Stimulated activated CD4-positive, alpha-beta T cell treated with anti-CD3 and anti-CD28 coated beads, Interleukin-1b, Interleukin-23, amount 100 ng/mL, for 1 hour (primary cell): ENCODE measurements at places on chromosomes 2 and 18.

GRCh38 chr2:226891780-226892590 lies 56.1 kb downstream of the RHBDD1 start:
- DNase-seq = no peak

GRCh38 chr2:162916286-162916801 lies 77.8 kb upstream of the KCNH7 start:
- no peak for DNase-seq

DNA sequence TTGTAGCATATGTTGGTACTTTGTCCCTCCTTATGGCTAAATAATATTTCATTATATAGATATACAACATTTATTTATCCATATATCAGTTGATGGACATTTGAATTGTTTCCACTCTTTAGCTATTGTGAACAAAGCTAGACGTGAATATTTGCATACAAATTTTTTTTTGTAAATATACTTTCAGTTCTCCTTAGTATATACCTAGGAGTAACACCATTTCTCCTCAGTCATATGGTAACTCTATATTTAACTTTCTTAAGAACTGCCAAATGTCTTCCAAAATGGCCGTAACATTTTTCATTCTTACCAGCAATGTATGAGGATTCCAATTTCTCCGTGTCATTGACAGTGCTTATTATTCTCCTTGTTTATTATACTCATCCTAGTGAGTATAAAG lies 74.5 kb downstream of the TMEM185B start:
- DNase-seq = no peak

- DNase-seq = no peak
Observed at GRCh38 chr18:46867367-46868143, 49.8 kb downstream of the PIAS2 start.

DNA sequence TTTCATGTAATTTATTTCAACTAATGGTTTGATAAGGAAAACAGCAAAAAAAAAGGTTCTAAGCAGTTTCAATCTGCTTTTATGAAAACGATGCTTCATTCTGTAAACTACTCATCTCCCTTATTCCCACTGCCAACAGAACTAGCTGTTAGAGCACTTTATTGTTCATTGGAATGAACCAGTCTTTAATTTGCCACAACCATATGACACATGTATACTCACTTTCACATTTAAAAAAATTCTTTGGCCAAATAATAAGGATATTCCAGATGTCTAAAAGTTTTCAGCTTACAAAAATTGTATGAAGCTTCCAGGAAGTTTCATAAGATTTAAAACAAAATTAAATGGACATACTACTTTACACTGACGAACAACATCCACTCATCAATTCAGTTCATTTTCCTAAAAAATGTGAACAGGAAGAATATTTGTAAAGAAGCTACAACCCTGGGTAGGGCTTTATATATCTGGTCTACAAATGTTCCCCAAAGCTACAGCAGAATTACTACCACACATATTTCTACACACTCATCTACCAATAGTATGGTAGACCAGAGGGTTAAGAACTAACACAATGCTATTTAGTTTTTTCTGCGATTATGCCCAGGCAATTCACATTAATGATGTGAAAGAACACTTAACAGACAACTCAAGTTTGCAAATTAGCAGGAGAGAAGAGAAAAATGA lies 37.7 kb downstream of the ZNF521 start:
- DNase-seq = no peak

DNA sequence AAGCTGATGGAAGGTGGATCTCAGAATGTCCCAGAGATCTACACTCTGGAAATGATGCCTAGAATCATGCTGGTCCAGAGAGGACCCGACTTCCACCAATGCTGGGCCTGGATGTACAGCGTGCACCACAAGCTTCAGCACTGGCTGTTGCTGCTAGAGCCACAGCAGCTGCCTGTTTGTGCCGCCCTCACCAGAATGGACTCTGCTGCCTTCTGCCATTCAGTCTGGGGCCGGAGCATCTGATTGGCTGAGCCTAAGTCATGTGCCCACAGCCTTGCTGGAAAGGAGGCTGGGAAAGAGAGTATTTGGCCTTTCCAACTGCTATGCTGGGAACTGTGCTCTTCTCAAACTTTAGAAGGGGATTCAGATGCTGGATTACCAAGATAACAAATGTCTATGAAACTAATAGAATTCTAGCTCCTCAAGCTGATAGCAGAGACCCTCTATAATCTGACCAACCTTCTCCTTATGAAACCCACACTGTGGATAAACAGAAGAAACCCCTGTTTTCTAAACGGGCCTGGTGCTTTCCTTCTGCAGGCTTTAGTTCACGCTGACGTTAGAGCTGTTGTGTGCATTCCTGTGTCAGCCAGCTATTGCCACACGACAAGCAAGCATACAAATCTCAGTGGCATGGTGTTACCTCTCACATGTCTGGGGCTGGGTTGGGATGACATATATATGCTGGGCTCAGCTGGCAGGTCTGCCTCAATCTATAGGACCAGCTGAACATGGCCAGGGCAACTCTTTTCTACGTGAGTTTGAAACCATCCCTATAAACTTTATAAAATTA lies 4.1 kb upstream of the LOXHD1 start:
- DNase-seq = no peak

- no peak for DNase-seq
Observed at GRCh38 chr2:67510745-67511144, 113.6 kb downstream of the ETAA1 start.

DNA sequence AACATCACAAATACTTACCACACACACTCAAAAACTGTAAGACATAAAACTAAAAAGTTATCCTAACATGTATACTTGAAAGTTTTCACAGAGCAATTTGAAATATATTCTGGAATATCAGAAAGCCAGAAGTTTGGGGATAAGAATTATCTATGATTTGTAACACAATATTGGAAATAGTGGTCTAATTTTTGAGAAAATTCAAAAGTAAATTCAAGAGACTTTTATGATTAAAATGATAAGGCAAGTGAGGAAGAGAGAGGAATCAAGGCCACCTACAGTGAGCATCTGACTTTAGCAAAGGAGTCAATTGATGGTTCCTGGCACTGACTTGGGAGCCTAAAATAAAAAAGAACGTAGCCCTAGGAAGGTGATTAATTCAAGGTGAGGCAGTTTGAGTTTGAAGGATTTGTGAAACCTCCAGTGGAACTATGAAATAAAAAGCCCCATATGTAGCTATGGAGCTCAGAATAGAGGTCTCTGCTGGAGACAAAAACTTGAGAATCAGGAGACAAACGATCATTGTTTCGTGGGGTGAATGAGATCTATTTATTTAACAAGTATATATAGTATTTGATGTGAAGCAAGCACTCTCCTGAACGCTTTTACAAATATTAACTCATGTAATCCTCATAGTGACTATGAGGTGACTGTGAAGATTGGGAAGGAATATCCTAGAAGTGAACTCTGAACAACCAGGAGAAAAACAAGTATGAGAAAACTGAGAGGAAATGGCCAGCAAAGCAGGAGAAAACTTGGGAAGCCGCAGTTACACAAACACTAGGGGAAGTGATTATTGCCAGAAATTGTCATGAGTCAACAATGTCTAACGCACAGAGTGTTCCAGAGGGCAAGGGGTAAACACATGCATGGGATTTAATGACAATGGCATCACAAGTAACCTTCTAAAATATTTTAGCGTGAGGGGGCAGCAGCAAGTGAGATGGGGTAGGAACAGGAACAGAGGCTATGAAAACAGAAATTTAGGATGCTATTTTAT lies 12.8 kb downstream of the TFPI start:
- no peak for DNase-seq

DNA sequence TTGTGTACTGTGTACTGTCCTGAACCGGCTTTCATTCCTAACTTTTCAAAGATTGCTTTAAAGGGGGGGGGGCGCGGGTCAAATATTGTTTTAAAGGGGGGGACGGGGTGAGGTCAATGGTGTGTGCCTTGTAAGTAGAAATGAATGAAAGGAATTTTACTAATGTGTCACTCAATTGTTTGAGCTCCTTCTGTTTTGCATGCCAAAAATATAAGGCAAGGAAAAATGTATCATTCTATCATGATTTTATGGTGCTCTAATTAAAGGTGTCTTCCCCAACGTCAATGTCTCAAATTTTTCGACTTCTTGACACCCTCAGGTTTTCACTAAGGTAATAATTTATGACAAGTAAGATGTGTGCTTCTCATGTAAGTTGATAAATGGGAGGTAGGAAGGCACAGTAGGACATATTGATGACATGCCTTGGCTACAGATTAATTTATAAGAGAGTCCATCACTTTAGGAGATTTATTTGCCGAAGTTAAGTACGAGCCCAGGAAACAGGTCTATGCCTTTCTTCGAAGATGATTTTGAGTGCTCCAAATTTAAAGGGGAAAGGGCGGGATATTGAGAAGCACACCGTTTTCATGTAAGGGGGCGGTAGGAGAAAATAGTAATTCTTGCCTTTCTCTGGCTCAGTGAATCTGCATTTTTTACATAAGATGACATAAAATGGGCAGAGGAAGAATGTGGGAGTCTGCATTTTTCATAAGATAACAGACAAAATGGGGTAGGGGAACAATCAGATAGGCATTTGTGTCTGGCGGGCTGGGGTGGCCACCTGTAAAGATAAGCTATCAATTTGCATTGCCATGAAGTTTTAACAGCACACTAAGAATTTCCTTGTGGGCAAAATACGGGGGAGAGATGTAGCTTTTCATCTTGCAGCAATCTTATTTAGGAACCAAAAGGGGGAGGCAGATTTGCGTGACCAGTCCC lies 1.2 kb upstream of the TRAPPC8 start:
- no peak for DNase-seq

DNA sequence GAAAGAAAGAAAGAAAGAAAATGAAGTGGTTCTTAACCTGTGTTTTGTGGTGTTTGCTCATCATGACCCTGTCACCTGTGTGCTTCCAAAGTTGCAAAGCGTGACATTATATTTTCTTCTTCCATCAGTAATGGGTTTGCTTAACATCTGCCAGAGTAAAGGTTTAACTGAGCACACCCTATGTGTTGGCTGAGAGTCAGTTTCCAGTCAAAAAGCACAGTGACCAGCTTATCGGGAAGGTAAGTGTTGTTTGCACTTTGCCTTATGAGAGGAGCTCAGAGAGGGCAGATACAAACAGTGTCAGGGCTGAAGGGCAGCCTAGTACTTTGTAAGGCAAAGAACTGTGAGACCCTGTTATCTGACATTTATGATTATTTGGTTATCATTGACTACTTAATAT lies 406.2 kb upstream of the CWC22 start:
- no peak for DNase-seq

GRCh38 chr2:3008561-3008960 lies 369.1 kb downstream of the EIPR1 start:
- DNase-seq = no peak

- DNase-seq = no peak
Observed at GRCh38 chr2:69437751-69438154, 518 bp upstream of the NFU1 start.

DNA sequence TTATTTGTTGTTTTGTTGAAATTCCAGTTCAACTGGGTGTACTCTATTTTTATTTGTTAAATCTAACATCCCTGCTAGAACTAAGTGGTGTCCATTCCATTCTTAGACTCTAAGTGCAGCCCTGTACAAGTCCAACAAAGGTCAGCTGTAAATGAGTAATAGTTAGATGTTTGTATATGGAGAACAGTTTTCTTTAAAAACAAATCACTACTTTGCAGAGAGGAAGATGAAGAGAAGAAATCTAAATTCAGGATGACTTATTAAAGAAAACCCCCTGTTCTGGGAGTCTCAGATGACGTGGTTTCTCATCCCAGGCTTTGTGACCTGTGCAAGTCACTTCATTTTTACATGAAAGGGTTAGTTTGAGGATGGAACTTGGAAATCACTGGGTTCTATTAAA lies 57.9 kb downstream of the GALNT14 start:
- DNase-seq = no peak

- no peak for DNase-seq
Observed at GRCh38 chr2:240395896-240396622, 39.4 kb upstream of the GPC1 start.

DNA sequence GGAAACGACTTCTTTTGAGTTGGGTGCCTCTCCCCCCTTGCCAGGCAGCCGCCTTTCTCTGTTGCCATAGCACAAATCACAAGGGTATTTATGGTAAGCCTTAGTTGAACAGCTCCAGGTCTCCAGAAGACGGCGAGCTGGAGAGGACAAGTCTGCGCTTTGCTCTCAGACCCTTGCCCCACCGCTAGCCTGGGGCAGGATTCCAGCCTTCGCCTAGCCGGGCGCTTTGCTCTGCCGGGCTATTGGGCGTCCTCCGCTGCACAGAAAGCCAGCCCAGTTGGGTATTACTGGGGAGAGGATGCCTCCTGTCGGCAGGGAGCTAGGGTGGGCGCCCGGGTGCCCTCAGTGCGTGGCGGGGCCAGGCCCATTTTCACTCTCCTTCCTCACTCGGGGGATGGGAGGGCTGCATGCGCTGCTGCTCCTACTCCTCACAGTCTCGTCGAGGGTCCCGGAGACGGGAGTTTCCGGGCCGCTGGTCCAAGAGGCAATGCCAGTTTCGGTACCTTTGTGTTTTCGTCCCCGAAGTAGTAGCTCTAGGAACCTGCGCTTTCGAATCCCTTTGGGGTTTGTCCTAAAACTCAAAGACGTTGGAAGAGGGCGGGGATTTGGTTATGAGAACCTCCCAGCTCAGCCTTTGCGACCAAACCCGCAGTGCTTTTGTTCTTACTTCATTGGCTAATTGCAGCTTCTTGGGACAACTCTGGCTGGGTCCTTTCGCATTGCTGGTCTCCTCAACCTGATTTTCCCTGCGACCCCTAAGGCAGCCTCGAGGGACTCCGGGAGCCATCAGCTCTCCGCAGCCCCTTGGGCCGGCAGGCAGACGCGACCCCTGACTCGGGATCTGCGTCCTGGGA lies 3.6 kb upstream of the DLX2 start:
- no peak for DNase-seq

GRCh38 chr2:2182551-2183071 lies 148.5 kb downstream of the MYT1L start:
- DNase-seq = no peak

DNA sequence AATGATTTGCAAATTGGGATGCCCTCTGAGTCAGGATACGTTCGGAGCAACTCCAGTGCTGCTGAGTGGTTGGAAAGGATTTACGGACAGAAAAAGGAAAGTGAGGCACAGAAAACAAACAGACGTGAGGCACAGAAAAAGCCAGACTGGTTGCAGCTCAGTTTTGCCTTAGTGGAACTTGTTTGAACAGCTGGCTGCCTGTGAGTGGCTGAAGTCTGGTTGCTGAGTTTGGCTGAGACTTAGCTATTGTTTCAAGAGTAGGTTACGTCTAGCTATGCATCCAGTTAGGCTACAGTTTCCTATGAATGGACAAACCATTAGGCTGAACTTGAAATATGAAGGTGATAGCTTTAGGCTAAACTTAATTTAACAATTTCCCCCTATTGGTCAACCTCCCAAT lies 256.6 kb downstream of the VAPA start:
- DNase-seq = no peak

DNA sequence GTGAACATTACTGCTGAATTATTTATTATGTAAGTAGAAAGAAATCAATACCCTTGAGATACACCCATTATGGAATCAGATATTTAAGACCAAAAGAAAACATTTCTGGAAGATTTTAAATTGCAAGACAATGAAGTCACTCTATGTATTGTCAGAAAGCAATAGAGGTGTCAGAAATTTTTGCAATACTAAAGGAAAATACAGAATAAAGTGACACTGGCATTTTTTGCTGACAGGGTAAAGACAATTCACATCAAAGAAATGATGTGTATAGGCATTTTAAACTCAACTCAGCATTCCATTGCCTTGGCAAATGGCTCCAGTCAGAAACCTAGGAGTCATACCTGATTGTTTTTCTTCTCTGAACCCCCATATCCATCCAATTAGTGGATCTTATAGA lies 191.0 kb upstream of the PID1 start:
- DNase-seq = no peak
